ENCODE measurements at places on chromosomes 4 and X. TPM values are rescaled to one million over a fixed set of nuclear protein-coding genes. Genes with fewer than 3 reads are reported as not detected.

- no peak for DNase-seq
Observed at GRCh38 chrX:134647477-134647877, 10.8 kb downstream of the PLAC1 start.

DNA sequence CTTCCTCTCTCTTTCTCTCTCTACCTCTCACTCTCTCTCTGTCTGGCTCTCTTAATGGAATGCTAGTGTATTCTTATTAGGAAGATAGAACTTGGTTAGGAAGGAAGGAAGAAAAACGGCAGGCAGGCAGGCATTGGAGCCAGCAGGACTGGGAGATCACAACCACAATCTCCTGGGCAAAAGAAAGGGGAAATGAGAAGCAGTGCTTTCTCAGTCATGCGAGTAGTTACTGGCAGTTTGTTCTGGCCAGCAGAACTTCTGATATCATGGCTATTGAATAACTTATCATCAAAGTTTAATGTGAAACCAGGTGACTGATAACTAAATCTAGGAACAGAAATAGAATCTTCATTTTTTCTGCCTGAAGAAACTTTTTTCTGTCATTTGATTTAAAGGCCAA lies 60.9 kb upstream of the PAGE1 start:
- DNase-seq = no peak

- no peak for DNase-seq
Observed at GRCh38 chr4:5683566-5683965, 24.8 kb downstream of the EVC2 start.

DNA sequence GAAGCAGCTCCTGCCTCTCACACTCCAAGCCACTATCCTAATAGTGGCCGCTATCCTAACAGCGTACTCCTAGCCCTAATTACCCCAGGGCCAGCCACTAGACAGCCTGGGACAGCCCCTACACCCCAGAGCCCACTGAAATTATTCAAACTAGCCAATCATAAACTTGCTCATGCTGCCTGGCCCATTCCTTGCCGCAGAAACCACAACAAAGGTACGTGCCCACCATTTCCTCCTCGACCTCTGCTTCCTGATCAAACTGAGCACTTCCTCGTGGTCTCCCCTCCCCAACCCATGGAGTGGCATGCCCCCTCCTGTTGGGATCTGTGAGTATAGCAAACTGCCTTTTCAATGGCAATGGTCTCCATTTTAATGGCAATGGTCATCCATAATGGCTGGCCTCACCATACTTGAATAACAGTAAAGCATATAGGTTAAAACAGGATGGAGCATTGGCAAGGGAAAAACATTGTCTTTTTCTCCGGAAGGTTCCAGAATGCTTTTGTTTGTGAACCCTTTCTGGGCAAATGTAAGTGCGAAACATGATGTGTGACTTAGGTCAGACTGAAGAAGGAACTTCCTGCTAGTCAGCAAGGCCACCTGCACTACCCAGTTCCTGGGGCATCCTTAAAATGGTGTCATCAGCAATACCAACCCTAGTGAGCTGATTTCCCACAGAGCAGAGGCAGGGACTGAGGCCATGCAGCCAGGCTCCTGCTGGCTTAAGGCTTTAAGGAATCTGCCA lies 107.1 kb upstream of the ATP6AP2 start:
- peak; percentile 50 for DNase-seq

Gene F11
- not detected for total RNA-seq
